ENCODE measurements at places on chromosomes 13 and 19.

GRCh38 chr19:50723069-50723468 is at the start of gene CLEC11A:
CLEC11A (plus strand) TSS chr19:50723364; CDS start chr19:50723526, 162 bp downstream.
- DNase-seq, result no peak

GRCh38 chr13:41809962-41810361 is 150.9 kb downstream of the VWA8 start:
- DNase-seq, result no peak

DNA sequence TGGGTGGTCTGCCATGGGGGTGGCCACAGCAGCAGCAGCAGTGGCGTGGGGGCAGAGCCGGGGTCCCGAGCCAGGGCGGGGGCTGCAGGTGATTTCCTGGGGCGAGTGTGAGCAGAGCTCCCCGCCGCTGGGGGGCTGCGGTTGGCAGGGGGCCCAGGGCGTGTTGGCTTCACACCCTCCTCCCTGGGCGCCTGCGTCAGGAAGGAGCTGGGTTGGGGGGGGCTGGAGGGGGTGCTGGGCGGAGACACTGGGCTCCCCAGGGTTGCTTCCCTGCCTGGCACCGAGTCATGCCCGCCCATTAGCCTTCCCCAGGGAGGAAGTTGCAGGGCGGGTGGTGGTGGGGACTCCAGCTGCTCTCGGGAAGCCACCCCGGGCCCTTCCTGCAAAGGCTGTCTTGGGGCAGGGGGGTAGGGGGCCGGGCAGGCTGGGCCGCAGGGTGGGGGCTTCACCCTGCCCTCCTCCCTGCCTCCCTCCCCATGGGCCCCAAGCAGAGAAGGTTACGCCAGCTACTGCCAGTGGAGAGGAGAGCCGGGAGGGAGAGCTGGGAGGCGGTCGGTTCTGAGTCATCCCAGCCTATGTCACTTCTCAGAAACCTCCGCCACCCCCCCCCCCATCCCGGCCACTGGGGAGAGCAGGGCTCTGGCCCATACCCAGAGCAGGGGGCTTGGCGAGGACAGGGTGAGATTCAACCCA is 4.6 kb downstream of the MIDN start:
- peak; percentile 19 for DNase-seq

DNA sequence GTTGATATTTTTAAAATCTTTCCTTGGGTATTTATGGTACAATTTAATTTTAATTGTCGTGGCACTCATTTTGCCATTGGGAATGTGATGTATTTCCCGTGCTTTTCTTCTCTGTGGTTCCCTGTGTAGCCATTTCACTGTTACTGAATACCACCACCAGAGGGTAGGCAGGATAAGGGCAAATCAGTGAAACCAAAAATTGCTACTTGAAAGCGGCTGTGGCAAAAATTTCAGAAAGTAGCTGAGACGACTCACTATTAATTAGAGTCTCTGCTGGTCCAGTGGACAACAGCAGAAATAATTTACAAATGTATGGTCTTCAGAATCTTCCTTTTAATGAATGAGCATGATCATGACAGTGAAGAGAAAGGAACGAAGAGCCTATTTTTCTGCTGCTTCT is 34.4 kb upstream of the MIR17HG start:
- no peak for DNase-seq

- DNase-seq, result no peak
Measured at GRCh38 chr19:13169769-13170168, 19.6 kb downstream of the IER2 start.

- DNase-seq, result no peak
Measured at GRCh38 chr19:18333680-18334079, 6.7 kb upstream of the PGPEP1 start.

GRCh38 chr19:11242864-11243797 is 3.7 kb downstream of the ANGPTL8 start:
- DNase-seq, result no peak

DNA sequence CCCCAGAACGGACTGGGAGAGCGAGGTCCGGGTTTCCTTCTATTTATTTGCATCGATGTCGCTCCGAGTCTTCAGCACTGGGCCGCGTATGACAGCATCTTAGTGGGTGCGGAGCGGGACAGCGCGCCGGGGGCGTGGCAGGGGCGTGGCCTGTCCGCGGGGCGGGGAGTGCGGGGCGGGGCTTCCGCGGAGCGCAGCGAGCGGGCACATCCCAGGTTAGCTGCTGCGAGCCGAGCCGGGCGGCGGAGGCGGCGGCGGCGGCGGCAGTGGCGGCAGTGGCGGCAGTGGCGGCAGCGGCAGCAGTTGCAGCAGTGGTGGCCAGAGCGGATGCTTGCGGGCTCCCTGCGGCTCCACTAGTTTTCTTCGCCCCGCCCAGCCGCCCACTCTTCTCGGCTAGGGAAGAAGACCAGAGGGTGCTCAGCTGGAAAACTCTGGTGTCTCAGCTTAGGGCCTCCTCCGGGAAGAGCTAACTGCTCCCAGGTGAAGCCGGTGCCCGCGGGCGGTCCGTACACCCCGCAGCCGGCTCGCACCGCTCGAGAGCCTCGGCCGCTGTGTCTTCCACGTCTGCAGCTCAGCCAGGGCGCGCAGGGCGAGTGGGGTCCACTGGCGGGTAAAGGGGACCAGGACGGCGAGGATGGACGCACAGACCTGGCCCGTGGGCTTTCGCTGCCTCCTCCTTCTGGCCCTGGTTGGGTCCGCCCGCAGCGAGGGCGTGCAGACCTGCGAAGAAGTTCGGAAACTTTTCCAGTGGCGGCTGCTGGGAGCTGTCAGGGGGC is at the start of gene GPC5:
Gene GPC5, plus strand, starts transcription at position 209 of the 776 bp plus-strand sequence.
- peak; percentile 37 for DNase-seq

GRCh38 chr19:51479531-51480331 is 1.4 kb downstream of the CEACAM18 start:
- DNase-seq, result no peak

DNA sequence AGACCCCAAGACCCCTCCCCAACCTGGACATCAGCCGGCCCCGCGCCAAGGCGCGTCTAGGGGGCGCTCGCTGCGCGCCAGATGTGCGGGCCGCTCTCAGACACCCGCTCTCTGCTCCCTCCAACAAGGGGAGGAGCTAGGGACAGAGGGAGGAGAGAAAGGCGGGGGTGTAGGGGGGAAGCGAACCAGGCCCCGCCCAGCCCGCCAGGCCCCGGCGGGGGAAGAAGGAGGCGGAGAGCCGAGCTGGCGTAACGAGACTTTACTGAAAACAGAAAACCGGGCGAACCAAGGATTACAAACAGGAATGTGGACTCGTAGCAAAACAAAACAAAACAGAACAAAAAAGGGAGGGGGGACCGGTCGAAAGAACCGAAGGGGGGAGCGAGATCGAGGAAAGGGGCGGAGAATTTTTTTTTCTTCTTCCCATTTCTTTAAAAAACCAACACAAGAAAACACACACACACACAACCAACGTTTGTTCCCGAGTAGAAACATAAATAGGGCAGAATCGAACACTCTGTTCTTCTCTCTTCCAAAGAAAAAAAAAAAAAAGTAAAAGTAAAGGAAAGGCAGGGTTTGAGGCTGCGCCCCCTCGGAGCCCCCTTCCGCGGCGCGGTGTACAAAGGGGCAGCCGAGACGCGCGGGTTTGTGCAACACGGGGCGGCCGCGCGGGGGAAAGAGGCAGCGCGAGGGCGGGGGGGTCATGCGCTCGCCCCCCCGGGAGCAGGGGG is 1.7 kb downstream of the JUND start:
- DNase-seq, result peak; percentile 88

GRCh38 chr13:110424569-110425443 is 117.7 kb downstream of the COL4A2 start:
- no peak for DNase-seq

DNA sequence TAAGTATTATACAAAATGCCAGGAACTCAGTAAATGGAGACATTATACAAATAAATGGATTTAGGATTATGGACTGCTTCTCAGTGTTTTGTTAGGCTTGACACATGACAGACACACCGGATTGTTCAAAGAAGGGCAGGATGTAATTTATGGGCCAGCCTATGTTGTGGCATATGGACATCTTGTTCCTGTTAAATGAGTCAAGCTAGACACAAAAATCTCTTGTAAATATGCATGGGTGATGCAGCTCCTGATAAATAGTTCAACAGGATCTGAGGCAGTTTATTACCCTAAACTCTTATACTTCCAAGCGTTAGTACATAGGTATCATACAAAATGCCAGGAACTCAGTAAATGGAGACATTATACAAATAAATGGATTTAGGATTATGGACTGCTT is 502.3 kb downstream of the TBC1D4 start:
- DNase-seq, result no peak

DNA sequence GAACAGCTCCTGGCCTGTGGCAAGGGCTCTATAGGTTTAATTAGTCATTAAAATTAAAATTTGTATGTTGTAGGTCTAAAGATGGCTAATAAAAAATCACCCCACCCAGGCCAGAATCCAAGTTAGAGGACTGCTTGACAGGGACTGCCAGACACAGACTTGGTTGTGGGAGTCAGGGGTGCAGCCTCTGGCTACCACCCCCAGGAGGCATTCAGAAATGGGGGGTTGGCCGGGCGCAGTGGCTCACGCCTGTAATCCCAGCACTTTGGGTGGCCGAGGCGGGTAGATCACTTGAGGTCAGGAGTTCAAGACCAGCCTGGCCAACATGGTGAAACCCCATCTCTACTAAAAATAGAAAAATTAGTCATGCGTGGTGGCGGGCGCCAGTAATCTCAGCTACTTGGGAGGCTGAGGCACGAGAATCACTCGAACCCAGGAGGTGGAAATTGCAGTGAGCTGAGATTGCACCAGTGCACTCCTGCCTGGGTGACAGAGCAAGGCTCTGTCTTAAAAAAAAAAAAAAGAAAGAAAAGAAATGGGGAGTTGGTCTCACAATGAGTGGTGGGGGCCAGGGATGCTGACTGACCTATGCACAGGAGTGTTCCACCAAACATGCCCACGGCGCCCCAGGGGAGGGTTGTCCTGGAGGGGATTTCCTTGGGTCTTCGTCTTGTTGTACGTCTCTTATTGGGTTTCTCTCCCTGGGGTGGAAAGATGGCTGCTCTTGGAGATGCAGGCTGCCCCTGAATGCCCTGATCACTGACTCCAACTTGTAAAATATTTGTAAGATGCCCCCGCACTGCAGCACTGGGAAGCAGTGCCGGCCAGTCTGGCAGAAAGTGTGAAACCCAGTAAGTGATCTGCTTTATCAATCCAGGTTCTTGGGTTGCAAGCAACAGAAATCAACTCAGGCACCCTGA is 68.8 kb downstream of the SIPA1L3 start:
- DNase-seq, result no peak

DNA sequence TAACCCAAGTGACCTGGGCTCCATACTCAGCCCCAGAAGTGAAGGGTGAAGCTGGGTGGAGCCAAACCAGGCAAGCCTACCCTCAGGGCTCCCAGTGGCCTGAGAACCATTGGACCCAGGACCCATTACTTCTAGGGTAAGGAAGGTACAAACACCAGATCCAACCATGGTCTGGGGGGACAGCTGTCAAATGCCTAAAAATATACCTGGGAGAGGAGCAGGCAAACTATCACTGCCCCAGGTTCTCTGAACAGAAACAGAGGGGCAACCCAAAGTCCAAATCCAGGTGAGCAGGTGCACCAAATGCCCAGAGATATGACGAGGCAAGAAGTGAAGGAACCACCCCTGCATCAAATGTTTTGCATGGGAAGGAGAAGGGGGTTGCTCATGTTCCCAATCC is 6.1 kb upstream of the CEACAM7 start:
- DNase-seq, result no peak

- DNase-seq, result no peak
Measured at GRCh38 chr19:2469102-2469914, 6.6 kb upstream of the GADD45B start.

DNA sequence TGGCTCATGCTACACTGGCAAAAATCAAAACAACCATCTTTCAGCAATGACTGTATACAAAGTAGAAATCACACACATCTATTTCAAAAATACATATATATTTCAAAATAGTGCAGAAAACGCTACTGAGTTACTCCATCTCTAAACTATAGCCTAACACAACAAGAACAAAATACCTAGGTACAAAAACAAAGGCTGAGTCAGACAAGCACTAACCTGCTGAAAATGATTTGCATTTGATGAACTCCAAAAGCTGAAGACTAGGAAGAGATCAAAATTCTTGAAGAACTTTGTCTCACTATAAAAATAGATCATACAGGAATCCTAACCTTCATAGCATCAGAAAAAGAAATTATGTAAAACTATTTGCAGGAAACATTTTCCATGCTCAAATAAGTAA is 381.6 kb downstream of the EFNB2 start:
- DNase-seq, result no peak

DNA sequence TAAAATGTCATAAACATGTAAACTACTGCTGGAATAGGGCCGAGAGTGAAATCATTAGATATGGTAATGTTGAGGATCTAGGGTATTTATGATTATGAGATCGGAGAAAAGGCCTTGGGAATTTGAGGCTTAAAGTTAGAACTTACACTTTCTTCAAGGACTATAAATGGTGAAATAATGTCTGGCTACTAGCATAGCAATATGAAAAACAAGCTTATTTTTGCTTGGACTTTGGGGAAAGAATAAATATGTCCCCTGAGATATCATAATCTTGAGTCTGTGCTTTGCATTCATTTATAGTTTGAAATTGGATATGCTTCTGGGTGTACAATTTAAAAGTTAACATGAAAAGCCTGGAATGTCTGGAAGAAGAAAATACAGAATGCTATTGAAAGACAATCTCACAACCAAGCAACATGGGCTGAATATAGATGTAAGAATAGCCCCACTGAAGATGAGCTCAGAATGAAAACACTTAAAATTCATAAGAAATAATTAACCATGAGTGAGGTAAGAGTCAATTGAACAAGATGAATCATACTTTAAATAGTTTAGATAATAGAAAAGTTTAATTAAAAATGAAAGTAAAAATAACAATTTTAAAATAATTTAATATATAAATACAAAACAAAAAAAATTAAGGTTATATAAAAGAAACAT is 1555.4 kb upstream of the MIR17HG start:
- no peak for DNase-seq

- DNase-seq, result no peak
Measured at GRCh38 chr13:91747186-91747585, 348.8 kb downstream of the GPC5 start.

DNA sequence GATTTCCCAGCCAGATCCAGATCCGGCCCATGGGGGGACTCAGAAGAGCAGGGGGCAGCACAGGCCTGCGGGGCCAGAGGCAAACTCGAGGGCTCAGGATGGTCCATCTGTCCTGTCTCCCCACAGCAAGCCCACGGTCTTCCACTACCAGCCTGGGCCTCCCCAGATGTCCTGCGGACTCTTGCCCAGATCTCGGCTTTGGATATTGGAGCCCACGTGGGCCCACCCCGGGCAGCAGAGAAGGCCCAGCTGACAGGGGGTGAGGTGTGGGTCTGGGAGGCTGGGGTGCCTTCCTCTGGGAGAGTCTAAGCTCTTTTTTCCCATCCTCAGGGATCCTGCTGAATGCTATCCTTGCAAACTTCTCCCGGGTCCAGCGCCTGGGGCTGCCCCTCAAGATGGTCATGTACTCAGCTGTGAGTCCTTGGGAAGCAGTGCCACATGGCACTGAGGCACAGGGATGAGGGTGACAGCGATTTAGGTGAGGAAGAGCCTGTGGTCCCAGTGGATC is 3.4 kb downstream of the ACP4 start:
- DNase-seq, result no peak

GRCh38 chr19:1749373-1750342 is 3.6 kb upstream of the ONECUT3 start:
- no peak for DNase-seq

DNA sequence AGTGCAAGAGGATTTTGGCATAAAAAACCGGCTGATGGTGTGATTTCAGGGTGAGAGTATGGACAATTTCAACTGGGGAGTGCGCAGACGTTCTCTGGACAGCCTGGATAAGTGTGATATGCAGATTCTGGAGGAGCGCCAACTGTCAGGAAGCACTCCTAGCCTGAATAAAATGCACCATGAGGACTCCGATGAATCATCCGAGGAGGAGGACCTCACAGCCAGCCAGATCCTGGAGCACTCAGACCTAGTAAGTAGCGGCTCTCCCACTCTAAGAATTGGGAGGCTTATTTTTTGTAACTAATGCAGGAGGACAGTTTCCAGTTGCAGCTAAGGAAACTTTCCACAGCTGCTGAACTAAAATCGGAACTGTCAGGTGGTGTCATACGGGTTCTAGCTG is 53.6 kb downstream of the ZAR1L start:
- DNase-seq, result peak; percentile 1

All from DMS79 treated with DMSO at 0.1 percent for 48 hours (cell line).